Melanocyte of skin (primary cell): ENCODE measurements at places on chromosomes 7 and 10. TPM values are rescaled to one million over a fixed set of nuclear protein-coding genes. Genes with fewer than 3 reads are reported as not detected.

TMEM196 gene
- total RNA-seq = not detected in 2 replicates

NME8 gene
- not detected in 2 replicates for total RNA-seq

ASZ1 gene
- not detected in 2 replicates for total RNA-seq

SEC61G gene
- 131 and 175 TPM in 2 replicates for total RNA-seq

ADCY1 gene
- total RNA-seq = 15.3 and 31.3 TPM in 2 replicates

SH2B2 gene
- total RNA-seq = 4.7 and 5.5 TPM in 2 replicates

CLRN3 gene
- total RNA-seq = not detected in 2 replicates

PRPS1L1 gene
- total RNA-seq = not detected in 2 replicates

NPFFR1 gene
- total RNA-seq = under 0.01 TPM in 2 replicates

LFNG gene
- 1.5 and 5.2 TPM in 2 replicates for total RNA-seq

OR2A1 gene
- 0.15 TPM in 1 of 2 replicates, not detected in the other for total RNA-seq

PRR15 gene
- not detected in 2 replicates for total RNA-seq

SPDYE2B gene
- not detected in 2 replicates for total RNA-seq

CYP2C19 gene
- not detected in 2 replicates for total RNA-seq

SLC26A3 gene
- total RNA-seq = not detected in 2 replicates

AMPH gene
- 0.31 and 1.00 TPM in 2 replicates for total RNA-seq

CLIP2 gene
- total RNA-seq = 27.9 and 48.7 TPM in 2 replicates

MCM10 gene
- total RNA-seq = 21.1 and 21.3 TPM in 2 replicates

UPK3BL2 gene
- 2.3 and 3.4 TPM in 2 replicates for total RNA-seq
